Activated naive CD4-positive, alpha-beta T cell treated with anti-CD3 and anti-CD28 coated beads, Interleukin-2, amount 50 U/mL, for 72 hours (primary cell): ENCODE measurements at places on chromosomes 3 and 15.

DNA sequence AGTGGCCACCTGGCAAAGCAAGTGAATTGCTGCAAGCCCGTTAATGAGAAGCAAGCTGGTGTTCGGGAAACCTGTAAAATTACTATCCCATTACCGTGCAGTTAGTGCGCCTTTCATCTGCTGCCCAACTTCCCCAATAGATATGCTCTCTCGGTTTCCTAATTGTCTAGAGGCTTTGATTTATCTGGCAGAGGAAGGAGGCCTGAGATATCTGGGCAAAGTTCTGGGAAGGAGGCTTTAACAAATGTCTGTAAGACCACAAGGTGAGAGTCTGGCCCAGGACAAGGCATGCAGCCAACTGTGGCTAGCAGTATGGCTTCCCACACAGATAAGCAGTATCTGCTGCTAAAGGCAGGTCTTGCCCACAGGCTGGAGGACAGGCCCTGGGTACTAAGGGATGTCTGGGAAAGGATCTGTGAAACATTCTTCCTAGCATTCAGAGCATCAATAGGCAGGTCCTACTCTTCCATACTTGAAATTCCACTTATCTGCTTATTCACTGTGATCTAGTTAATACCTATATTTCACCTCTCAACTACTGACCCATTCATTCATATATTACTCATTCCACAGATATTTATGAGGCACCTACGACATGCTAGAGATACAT is 130.0 kb upstream of the SLC2A2 start:
- DNase-seq: no peak

GRCh38 chr3:170517242-170517945 is 68.5 kb downstream of the SLC7A14 start:
- DNase-seq: no peak

- DNase-seq: peak; percentile 25
Measured at GRCh38 chr3:13009132-13009945, 63.9 kb downstream of the IQSEC1 start.

- no peak for DNase-seq
Measured at GRCh38 chr3:164371681-164372080, 706.6 kb downstream of the SI start.
